ENCODE measurements at places on chromosomes 13 and 19.

DNA sequence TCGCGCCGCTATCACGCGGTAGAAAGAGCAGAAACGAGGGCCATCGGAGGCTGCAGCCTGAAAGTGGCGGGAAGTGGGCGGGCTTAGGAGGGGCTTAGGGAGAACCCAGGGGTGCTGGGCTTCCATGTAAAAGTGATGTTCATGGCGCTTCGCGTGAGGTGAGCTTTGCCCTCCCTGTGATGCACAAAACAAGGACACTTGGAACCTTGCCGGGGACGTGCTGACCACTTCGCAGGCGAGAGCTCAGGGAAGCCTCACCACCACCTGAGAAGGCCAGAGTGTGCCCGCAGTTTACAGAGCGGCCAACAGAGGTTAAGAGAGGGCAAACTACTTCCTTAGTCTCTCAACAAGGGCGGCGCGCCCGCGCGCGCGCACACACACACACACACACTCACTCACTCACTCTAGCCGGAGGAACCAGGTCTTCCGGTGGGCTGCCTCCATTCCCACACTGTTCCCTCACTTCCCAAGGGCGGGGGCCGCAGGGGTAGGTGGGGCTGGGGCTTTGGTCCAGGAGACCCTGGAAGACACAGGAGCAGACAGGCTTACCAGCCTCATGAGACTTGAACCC lies 651 bp downstream of the GAPDHS start:
- no peak for DNase-seq

- no peak for DNase-seq
These were observed 25.5 kb downstream of the OR7A5 start for GRCh38 chr19:14809272-14810057.

GRCh38 chr19:10553943-10554381 lies 10.3 kb downstream of the ATG4D start:
- no peak for DNase-seq

- no peak for DNase-seq
These were observed 23.3 kb upstream of the VSTM2B start for GRCh38 chr19:29502581-29502850.

DNA sequence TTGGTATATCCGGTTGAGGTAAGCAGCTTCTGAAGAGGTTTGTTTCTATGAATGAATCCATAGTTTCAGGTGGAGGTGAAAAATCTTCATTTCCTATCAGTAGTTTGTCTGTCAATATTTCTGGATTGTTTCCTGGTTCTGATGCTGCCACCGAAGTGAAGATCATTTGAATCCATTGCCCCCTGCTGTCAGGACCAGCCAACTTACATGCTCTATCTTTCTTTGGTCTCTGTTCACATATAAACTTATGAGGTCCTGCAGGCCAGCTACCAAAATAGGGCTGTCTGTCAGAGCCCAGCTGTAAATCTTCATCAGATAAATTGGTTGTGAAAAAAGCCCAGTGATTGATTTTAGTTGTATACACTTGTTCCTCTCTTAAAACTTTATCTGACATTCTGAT lies 15.2 kb upstream of the N4BP2L1 start:
- DNase-seq: no peak

GRCh38 chr13:93984876-93985275 lies 494.6 kb downstream of the DCT start:
- DNase-seq: no peak

DNA sequence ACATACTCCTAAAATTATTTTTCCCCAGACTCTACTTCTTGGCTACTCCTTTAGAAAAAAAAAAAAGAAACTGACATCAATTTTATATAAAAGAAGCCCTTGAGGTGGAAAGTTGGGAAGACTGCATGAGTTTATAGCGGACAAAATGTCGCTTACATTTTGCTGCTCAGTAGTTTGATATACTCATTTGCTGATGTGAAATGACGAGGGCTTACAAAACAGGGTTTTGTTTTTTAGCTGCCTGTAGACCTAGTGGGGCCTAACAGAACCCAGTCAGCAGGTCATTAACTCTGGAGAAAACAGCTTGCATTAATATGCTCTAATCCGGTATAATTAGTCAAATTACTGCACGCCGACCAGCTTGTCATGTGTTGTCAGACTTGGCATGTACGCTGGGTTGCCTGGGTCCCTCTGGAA lies 37.6 kb upstream of the MAB21L1 start:
- no peak for DNase-seq

DNA sequence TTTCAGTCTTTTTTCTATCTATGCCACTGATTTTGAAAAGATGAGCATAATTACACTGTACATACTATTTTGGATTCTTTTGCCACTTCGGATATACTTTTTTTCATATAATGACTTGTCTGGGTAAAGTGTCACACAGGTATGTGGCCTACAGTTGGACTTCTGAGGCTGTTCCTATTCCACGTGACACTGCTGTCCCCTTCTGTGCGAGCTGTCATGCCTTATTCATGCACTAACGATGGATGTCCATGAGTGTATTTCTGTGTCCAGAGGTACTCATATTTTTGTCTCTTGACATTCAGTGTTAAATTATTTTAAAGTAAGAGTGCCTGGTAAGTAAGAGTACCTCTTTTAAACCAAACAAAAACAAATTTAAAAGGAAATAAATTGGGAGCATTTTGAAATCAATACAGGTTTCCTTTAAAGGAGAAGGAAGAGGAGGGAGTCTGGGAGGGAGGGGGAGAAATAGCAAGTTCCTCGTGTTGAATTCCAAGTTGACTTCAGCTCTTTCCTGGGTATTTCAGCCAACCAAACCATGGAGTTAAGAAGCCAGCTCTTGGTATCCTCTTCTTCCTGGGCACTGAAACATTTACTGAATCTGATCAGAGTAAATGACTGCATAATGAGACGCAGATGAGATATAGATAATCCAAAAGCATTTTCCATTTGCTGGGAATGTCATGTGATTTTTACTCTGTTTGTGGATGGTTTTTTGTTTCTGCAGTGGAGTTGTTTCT lies 61.3 kb downstream of the TNFRSF19 start:
- no peak for DNase-seq

DNA sequence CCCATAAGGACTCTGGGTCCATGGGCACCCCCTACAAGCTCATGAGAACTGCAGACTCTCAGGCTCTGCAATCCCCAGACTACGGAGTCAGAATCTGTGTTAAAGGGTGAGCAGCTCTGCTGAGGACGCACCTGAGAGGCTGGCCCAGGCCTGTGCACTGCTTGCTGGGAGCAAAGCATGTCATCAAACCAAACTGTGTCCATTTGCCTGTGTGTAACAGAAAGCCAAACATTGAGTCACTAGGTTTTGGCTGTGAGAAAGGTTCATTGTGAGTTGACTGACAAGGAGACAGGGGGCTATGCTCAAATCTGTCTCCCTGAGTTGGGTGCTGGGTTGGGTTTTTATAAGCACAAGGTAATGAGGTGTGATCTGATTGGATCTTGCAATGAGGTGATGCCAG lies 22.1 kb upstream of the MTIF3 start:
- DNase-seq: no peak

- DNase-seq: no peak
These were observed at the start of gene ZNF154 for GRCh38 chr19:57708641-57709361. Gene ZNF154, minus strand, starts transcription at chr19:57709204. Its CDS starts 233 bp downstream, at chr19:57708971.

- no peak for DNase-seq
These were observed 190.9 kb downstream of the KLF12 start for GRCh38 chr13:73943137-73943964.

DNA sequence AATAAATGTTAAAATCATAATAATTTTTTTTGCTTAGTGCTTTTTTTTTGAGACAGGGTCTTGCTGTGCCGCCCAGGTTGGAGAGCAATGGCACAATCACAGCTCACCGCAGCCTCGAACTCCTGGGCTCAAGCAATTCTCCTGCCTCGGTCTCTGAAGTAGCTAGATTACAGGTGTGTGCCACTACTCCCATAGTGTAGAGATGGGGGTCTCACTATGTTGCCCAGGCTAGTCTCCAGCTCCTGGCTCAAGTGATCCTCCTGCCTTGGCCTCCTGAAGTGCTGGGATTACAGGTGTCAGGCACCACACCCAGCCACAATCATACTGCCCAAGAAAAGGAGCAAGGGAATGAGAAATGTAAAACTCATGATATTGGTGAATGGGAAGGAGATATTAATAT lies 5.1 kb downstream of the FBL start:
- DNase-seq: no peak

- no peak for DNase-seq
These were observed 28.4 kb upstream of the ENOX1 start for GRCh38 chr13:43815204-43815603.

DNA sequence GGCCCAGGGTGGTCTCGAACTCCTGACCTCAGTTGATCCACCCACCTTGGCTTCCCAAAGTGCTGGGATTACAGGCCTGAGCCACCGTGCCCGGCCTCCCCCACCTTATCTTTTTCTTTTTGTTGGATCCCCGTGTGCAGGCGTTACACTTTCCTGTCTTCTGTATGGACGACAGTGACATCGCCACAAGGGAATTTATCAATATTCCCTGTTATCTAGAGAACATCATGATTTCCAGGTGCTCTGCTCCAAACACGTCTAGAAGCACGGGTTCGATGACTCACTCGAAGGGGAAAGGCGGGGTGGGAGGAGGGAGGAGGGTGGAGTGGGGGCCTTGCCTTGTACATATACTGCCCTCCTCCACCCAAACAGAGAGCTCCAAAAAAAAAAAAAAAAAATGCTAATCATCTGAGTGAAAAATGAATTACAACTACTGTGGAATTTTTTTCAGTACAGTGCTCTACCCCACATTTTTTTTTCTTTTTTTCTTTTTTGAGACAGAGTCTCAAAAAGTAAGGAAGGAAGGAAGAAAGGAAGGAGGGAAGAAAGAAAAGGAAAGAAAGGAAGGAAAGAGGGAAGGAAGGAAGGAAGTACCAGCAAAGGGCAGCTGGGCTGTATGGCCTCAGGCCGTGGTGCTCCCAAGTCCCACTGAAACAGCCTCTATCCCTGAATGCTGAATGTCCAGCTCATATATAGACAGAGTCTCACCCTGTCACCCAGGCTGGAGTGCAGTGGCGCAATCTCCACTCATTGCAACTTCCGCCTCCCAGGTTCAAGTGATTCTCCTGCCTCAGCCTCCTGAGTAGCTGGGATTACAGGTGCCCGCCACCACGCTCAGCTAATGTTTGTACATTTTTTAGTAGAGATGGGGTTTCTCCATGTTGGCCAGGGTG lies 36.8 kb downstream of the INSR start:
- DNase-seq: no peak

DNA sequence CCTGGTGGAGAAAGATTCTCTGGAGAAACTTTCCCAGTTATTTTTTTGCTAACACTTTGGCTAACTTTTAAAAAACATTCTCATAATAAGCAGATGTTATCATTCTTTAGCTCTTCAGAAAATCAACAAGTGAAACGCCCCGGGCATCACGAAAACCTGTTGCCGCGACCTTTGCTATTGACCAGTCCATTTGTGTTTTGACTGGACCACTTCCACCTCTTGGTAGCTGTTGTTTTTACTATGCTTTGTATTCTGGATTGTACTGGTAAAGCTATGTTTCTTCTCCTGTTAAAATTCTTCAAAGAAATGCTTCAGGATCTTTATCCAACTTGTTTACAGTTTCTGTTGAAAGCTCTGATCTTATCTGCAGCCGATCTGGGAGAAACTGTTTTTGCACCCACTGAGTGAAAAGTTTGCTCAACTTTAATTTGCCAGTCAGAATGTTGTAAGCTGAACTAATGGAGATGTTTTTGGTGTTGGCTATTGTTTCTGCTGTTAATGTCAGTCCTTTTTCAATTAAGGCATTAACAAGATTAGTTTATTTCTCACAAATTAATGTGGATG lies 23.3 kb downstream of the UFM1 start:
- no peak for DNase-seq

- DNase-seq: no peak
These were observed 20.0 kb downstream of the CILP2 start for GRCh38 chr19:19558055-19558454.

DNA sequence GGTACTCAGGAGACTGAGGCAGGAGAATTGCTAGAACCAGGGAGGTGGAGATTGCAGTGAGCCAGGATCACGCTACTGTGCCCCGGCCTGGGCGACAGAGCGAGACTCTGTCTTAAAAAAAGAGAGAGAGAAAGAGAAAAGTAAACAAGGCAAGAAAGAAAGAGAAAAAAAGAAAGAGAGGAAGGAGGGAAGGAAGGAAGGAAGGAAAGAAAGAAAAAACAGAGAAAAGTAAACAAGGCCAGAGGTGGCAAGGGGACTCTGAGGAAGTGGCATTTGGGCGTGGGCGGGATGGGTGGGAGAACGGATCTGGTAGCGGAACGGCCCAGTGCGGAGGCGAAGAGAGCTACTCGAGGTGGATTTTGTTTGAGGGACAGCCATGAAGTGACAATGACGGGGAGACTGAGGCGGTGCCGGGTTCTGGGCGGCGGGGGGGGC lies 7.5 kb upstream of the ARRDC2 start:
- no peak for DNase-seq

DNA sequence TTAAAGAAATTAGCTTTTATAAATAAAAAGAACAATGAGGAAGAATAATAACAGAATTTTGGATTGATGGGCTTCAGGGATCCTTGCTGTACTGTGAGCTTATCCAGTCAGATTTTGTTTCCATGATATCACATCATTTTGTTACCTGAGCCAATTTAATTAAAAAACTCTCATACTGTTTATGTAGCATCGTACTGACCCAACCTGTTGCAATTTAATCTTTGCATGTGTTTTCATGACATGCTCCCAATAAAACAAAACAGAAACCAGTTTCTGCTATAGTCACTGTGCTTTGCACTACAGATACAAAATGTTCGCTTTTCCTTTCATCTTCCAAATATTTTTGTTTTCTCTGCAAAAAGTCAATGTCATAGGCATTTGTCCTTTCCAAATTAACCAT lies 109.7 kb upstream of the RNF113B start:
- DNase-seq: peak; percentile 46

DNA sequence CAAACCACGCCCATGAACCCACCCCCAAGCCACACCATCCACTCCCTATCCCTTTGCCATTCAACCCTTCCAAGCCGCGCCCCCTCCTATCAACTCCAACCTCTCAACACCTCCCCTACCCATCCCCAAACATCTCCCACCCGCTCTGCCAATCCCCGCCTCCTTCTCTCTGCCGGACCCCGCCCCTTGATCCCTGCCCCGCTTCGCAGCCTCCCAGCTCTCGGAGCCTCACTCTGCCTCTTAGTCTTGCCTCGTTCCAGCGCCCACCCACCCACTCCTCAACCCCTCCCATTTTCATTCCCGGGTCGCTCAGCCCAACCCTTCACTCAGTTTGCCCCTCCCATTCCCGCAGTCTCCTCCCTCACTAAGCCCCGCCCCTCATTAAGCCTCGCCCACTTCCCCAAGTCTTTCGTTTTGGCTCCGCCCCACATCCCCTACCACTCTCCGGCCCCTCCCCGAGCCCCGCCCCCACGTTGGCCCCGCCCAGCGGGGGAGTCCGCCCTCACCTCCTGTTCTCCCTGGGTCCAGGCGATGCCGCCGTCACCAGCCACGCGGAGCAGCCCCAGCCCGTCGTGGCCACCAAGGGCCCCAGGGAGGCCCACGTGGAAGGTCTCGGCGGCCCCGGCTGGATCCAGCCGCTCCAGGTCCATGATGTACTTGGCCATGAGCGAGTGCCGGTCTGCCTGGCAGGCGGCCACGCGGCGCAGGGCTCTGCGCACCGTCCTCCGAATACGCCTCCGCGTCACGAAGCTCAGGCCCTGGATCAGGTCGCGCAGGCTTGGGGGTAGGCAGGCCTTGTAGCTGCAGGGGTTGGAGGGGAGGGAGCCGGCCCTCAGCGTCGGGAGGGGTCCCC lies 5.7 kb downstream of the JAK3 start:
- peak; percentile 90 for DNase-seq

- DNase-seq: no peak
These were observed 6.6 kb downstream of the EPS8L1 start for GRCh38 chr19:55082020-55082851.

GRCh38 chr13:112053744-112054615 lies 13.0 kb upstream of the SOX1 start:
- DNase-seq: no peak

GRCh38 chr19:17512574-17512939 lies 1.1 kb downstream of the PGLS start:
- no peak for DNase-seq
